Progenitor cell of endocrine pancreas (in vitro differentiated cells): ENCODE measurements at places on chromosomes 11 and 22. TPM values are rescaled to one million over a fixed set of nuclear protein-coding genes. Genes with fewer than 3 reads are reported as not detected.

Gene P4HA3
- 0.17 TPM in 1 of 2 replicates, not detected in the other for total RNA-seq

Gene CCDC87
- 0.89 and 1.1 TPM in 2 replicates for total RNA-seq

Gene TH
- 0.53 and 1.1 TPM in 2 replicates for total RNA-seq

- no peak for DNase-seq
- peaks cover 17% of the 10 kb centered on the region for H3K27me3 ChIP-seq
- no peak overlapping the region for H3K27ac ChIP-seq
Measured at GRCh38 chr22:45908961-45909360, 68.0 kb downstream of the WNT7B start.

DNA sequence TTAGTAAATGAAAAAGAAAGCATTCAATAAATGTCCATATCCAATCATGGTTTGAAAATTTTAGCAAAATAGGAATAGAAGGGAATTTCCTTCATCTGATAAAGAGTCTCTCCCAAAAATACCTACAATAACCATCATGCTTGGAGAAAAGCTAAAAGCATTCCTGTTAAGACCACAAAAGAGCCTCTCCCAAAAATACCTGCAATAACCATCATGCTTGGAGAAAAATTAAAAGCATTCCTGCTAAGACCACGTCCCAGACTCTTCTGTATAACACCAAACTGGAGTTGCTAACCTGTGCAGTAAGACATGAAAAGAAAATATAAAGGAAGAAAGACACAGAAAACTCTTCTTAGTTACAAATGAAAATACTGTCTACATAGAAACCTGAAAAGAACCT lies 69.4 kb downstream of the LINC01488 start:
- H3K4me3 ChIP-seq: no peak overlapping the region
- no peaks in the 10 kb centered on the region for H3K4me1 ChIP-seq
- no peak for DNase-seq

GRCh38 chr22:36662981-36663380 lies 40.6 kb downstream of the CACNG2 start:
- no peaks in the 10 kb centered on the region for H3K4me1 ChIP-seq
- H3K4me3 ChIP-seq: no peak overlapping the region
- no peak overlapping the region for H3K27ac ChIP-seq
- peaks cover 2% of the 10 kb centered on the region for H3K27me3 ChIP-seq
- H3K36me3 ChIP-seq: no peaks in the 10 kb centered on the region
- DNase-seq: no peak

DNA sequence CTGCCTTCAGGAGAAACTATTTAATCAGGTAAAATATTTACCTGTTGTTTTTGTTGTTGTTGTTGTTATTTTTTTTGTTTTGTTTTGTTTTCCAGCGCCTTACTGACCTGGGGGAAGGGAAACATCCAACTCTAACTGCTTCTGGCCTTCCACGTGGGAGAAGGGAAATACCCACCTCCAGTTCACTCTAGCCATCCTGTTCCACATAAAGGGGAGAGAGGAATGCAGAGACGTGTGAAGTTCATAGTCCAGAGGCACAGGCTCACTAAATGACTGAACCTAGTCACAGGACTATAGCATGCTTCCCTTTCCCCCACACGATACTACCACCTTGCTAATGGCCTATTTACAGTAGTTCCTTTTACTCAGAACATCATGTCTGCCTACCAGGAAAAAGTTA lies 72.4 kb upstream of the VSTM5 start:
- DNase-seq: no peak
- no peak overlapping the region for H3K4me3 ChIP-seq
- H3K27ac ChIP-seq: no peak overlapping the region
- no peaks in the 10 kb centered on the region for H3K4me1 ChIP-seq
- H3K27me3 ChIP-seq: no peaks in the 10 kb centered on the region

DNA sequence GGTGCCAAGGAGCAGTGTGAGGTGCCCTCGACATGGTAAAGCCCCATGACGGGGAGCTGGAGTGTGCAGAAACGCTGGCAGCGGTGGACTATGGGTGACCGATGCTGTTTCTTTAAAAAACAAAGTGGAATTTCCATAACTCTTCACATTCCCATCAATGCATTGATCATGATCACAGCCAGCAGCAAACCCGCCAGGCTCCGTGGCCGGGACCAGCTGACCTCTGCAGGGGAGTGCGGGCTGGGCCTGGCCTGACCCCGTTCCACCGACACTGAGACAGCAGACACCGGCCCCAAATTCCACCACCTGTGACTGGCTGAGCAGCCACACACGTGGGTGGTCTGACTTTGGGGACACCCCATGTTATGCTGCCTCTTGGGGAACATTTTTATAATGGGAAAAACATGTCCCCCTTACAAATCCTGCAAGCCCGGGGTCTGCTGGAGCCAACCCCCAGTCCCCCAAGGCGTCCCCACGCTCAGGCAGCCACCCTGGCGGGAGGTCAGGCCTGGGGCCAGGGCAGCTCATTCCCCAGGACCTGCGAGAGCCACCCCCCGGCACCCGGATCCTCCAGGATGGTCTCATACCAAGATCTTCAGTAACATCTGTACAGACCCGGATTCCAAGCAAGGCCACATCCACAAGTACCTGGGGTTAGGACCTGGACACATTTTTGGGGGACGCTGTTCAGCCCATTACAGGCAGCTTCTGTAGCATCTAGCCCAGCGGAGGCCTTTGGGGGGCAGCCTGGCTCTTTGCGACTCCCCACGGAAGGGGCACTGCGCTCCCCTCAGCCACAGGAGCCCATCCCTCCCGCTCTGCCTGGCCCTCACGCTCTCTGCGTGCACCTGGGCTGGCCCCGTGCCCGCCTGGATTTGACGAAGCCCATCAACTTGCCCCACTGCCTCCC lies 20.6 kb downstream of the OSBPL5 start:
- peaks cover 13% of the 10 kb centered on the region for H3K4me1 ChIP-seq
- no peak overlapping the region for H3K27ac ChIP-seq
- H3K27me3 ChIP-seq: peaks cover 61% of the 10 kb centered on the region
- H3K36me3 ChIP-seq: no peaks in the 10 kb centered on the region
- H3K4me3 ChIP-seq: no peak overlapping the region

DNA sequence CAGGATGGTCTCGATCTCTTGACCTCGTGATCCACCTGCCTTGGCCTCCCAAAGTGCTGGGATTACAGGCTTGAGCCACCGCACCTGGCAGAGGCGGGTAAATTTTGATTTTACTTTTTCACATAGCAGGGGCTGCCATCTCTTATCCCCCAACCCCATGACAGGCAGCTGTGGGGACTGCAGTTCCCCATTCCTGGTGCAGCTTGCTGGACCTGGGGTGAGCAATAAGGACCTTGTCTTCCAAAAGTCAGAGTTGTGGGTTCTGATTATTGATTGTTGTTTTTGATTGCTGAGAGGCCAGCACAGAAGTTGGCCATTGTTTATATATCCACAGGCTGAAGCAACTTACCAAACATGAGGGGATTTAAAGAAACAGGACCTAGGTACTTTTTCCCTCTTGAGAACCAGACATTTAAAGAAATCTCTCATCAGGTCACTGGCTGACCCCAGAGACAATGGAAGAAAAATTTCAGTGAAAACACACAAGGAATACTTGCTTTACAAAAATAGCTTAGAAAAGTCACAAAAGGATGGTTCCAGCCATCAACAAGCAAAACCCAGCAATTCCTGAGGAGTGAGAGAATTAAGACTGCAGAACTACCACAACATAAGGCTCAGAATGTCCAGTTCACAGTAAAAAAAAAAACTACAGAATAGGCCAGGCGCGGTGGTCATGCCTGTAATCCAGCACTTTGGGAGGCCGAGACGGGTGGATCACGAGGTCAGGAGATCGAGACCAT lies 22.0 kb upstream of the MAPK1 start:
- H3K27me3 ChIP-seq: no peaks in the 10 kb centered on the region
- no peak for DNase-seq
- H3K4me1 ChIP-seq: peaks cover 1% of the 10 kb centered on the region
- no peak overlapping the region for H3K4me3 ChIP-seq
- no peak overlapping the region for H3K27ac ChIP-seq

GRCh38 chr11:16309226-16309625 lies 47.1 kb downstream of the SOX6 start:
- H3K4me1 ChIP-seq: peaks cover 6% of the 10 kb centered on the region
- DNase-seq: no peak
- peaks cover 19% of the 10 kb centered on the region for H3K27me3 ChIP-seq
- H3K4me3 ChIP-seq: no peak overlapping the region
- H3K36me3 ChIP-seq: no peaks in the 10 kb centered on the region
- no peak overlapping the region for H3K27ac ChIP-seq

DNA sequence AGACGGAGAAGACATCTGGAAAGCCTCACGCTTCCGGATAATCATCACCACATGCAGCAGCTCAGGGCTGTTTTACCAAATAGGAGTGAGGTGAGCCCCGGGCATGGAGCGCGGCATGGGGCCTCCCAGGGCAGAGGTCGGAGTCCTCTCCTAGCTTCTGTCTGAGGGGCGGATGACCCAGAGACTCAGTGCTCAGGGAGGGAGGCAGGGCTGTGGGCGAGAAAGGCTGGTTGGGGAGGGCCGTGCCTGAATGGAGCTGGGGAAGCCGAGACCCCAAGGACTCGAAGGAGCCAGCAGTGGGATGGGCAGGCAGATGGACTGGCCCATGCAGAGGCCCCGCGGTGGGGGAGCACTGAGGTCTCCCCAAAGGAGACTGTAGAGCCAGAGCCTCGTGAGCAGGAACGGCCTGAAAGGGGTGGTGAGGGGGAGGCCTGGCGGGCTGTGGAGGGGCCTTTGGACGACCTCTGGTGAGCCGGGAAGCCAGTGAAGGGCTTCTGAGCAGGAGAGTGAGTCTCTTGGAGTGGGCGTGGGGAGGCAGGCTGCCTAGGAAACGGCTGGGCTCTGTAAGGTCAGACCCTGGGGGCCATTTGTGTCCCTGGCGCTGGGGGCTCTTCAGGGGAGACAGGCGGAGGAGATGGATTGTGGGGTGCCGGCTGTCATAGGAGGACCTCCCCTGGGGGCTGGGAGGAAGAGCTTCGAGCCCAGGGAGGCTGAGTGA lies 24.7 kb upstream of the PANX2 start:
- DNase-seq: no peak
- no peak overlapping the region for H3K4me3 ChIP-seq
- H3K4me1 ChIP-seq: peaks cover 18% of the 10 kb centered on the region
- no peaks in the 10 kb centered on the region for H3K36me3 ChIP-seq
- H3K27me3 ChIP-seq: peaks cover 46% of the 10 kb centered on the region

GRCh38 chr11:27965559-27965958 lies 142.4 kb downstream of the KIF18A start:
- no peaks in the 10 kb centered on the region for H3K27me3 ChIP-seq
- DNase-seq: no peak
- H3K4me3 ChIP-seq: no peak overlapping the region
- H3K4me1 ChIP-seq: no peaks in the 10 kb centered on the region
- no peak overlapping the region for H3K27ac ChIP-seq

DNA sequence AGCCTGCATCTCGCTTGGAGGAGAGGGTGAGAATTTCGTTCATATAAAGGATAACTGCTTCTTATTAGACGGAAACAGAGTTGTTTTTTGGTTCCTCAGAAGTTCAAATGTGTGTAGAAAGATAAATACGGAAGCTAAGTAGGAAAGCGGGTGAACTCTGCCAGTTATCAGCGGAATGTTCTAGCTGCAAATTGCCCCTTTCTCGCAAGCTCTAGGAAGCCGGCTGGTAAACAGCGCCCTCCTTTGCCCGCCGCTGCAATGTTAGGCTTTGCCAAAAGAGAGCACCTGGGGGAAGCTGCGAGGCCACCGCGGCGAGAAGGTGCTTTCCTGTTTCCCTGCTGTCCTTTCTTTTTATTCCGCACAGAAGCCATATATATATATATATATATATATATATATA lies 67.0 kb downstream of the IGLL5 start:
- H3K27ac ChIP-seq: no peak overlapping the region
- H3K27me3 ChIP-seq: peaks cover 54% of the 10 kb centered on the region
- no peaks in the 10 kb centered on the region for H3K36me3 ChIP-seq
- no peaks in the 10 kb centered on the region for H3K4me1 ChIP-seq
- peak; percentile 54 for DNase-seq

DNA sequence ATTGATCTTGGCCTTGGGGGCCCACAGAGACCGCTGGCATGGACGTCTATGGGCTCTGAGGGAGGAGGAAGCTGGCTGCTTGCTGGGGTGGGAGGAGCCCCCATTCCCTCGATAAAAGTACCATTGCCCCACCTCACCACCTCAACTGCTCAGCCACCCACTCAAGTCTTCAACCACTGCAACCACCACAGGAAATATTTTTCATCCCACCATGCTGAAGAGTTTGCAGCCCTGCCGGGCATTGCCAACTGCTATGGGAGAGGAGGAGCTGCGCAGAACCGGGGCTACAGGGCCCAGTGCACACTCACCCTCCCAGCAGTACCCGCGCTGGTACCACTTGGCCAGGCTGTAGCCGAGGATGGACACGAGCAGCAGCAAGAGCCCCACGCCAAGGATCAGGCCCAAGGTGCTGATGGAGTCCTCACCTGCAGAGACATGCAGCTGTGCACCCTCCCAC lies 29.2 kb downstream of the IL10RA start:
- no peak overlapping the region for H3K27ac ChIP-seq
- H3K36me3 ChIP-seq: no peaks in the 10 kb centered on the region
- H3K4me1 ChIP-seq: no peaks in the 10 kb centered on the region

- peak; percentile 98 for DNase-seq
- H3K4me3 ChIP-seq: peak overlapping the region; percentile 92
- no peaks in the 10 kb centered on the region for H3K36me3 ChIP-seq
- H3K27me3 ChIP-seq: no peaks in the 10 kb centered on the region
- peak overlapping the region; percentile 98 for H3K27ac ChIP-seq
- H3K4me1 ChIP-seq: peaks cover 22% of the 10 kb centered on the region
Measured at GRCh38 chr22:37607010-37607934, 1.4 kb upstream of the GGA1 start.

DNA sequence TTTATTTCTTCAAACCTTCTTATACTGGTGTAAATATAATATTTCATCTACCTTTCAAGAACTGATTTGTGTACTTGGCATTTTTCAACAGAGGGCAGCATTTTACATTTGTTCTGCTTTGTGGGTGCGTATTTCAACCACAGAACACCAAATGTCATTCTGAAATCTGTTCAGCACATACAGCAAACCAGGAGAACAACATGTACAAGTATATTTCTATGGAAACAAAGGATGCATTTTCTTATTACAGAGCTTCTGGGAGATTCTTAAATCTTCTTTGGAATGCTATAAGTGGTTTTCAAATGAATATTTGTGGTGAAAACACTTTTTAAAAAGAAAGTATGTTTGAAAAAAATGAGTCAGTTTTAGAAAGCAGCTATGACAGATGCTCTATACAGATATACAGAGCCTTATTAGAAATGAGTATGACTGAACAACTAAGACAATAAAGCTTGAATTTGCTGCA lies 946.0 kb downstream of the FAM181B start:
- H3K36me3 ChIP-seq: no peaks in the 10 kb centered on the region
- H3K27me3 ChIP-seq: no peaks in the 10 kb centered on the region
- no peak overlapping the region for H3K27ac ChIP-seq
- DNase-seq: no peak
